Heart left ventricle (tissue), 16 donors: ENCODE measurements at places on chromosomes 7 and 10. TPM values are rescaled to one million over a fixed set of nuclear protein-coding genes. Genes with fewer than 3 reads are reported as not detected.

CHST15 gene
- 5.5 TPM for total RNA-seq

LIPF gene
- not detected for total RNA-seq

CYP2E1 gene
- 0.77 TPM for total RNA-seq

BAMBI gene
- 20.7 TPM for total RNA-seq
